ENCODE measurements at places on chromosomes 1 and 21.

GRCh38 chr1:58917436-58917835 lies 133.6 kb upstream of the JUN start:
- DNase-seq, result no peak

- no peak for DNase-seq
Observed at GRCh38 chr1:192737306-192737705, 71.5 kb upstream of the RGS2 start.

- DNase-seq, result no peak
Observed at GRCh38 chr1:185957441-185958363, 223.5 kb downstream of the HMCN1 start.

DNA sequence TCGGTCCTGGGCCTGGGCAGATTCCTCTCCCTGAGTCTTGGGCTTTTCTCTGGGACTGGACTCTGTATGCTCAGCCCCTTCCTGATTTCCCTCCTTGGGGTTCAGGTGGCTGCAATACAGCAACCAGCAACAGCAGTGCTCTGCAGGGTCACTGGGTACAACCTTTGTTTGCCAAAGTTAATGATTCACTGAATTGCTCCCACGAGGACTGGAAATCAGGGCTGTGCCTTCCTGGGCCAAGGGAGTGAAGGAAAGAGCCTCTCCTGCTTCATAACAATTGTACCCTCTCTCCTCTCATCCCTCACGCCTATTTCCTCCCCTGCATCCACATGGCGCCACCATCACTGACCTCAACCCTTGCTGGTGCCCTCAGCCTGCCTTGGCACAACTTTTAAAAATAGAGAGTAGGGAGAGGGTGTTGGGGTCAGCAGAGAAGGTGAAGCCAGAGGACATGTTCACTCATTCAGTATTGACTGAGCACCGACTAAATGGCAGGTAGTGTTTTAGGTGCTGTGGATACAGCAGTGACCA lies 52.8 kb upstream of the GOLT1A start:
- no peak for DNase-seq

DNA sequence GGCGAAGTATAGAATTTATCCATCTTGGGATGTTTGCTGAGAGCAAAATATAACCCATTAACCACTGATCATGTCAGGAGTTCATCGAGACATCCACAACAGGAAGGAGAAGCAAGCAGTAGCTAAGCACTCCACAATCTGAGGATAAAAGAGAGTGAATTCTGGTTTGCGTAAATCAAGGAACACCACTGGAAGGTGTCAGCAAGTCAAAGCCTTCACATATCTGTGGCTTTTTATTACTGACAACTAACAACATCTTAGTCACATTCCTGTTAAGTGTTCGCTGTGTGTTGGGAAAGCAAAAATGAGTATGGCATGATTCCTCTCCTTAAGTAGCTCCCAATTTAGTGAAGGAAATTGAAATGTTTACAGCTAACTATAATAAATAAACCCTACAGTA lies 44.5 kb upstream of the DARS2 start:
- no peak for DNase-seq

GRCh38 chr1:192973988-192974387 lies 85.2 kb downstream of the UCHL5 start:
- no peak for DNase-seq

DNA sequence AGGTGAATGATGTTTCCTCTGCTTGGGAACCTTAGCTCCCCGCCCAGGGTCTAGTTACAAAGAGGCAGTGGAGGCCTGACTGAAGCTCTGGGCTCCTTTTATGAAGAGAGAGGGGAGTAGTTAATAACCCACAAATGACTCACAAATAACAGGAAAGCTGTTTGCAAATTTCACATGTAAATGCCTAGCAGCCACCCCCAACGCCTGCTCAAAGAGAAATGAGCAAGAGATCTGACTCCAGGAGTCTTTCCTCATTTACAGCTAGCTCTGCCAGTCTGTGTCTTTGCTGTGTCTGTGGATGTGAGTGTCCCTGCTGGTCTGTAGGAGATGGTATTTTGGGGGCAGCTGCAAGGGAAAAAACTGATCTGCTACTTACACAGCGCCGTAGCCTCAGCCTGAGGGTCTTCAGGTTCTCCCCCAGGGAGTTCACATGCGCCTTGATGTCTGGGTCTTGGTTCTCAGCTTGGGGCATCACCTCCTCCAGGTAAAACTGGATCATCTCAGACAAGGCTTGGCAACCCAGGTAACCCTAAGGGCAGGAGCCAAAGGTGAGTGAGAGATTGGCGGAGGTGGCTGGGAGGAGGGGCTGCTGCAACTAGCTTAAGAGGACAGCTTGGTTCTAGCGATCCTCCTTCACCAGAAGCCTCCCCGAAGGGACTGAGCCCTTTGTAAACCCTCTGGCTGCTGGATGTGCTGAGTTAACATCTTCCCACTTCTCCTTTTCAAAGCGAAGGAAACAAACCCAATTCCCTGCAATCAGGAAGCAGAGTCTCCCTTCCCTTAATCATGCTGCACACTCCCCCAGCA lies at the start of gene IL19:
TSS of gene IL19 (plus strand) at position 243 of the 807 bp plus-strand sequence. CDS start 65,890 bp downstream, outside the sequence.
- DNase-seq, result no peak

- no peak for DNase-seq
Observed at GRCh38 chr1:90317628-90318027, 322.7 kb downstream of the ZNF326 start.

DNA sequence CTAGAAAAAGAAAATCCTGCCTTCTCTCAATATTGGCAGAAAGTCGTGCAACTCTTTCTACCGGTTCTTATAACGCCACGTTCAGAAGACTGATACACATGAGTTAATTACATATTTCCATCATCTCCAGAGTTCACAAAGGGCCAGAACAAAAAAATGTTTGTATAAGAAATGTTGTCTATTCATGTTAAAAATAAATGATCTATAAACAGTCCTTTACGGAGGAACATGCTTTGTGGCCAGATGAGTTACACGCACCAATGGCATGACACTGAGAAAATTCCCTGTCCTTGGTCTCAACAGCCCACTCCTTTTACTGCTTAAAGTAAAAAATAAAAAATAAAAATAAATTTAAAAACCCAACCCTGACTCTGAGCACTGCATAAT lies 29.5 kb downstream of the C2CD2 start:
- DNase-seq, result no peak

DNA sequence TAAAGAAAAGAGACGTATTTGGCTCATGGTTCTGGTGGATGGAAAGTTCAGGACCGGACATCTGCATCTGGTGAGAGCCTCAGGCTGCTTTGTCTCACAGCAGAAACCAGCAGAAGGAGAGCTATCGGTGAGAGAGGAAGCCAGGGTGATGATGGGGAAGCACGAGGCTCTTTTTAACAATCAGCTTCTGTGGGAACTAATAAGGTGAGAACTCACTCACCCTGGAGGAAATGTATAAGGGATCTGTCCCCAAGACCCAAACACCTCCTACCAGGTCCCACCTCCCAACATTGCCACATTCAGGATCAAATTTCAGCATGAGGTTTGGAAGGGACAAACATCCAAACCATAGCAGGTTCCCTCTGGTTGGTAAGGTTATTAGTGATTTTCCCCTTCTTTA lies 32.8 kb downstream of the ASTN1 start:
- DNase-seq, result no peak

DNA sequence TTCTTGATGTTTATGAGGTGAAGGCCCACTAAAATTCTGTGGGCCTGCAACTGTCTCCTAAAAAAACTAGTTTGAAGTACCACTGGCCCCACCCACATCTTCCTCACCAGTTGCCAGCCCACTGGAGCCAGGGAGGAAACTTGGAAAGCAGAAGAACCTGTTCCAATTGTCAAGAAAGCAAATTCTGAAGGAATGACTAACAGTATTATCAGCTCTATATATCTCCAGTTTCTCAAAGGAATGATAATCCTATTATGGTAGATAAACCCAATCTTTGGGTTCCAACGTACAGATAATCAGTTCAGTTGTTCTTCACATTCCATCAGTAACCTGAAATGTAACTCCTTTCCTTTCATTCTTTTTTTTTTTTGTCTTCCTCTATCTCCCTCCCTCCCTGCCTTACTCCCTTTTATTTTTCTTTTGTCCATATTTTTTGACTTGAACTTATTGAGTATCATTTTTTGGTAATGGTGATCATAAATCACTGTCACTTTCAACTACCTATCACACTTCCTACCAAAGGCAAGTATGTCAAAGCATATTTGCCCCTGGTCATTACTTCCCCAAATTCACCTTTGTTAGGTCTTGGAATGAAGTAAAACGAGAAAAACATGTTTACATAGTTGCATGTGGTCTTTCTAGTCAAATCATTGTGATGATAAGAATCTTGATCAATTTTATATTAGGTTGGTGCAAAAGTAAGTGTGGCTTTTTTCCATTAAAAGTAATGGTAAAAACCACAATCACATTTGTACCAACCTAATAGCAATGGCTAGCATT lies 943.4 kb downstream of the TTLL7 start:
- DNase-seq, result no peak

- no peak for DNase-seq
Observed at GRCh38 chr1:62991152-62991551, 207.2 kb downstream of the ATG4C start.

DNA sequence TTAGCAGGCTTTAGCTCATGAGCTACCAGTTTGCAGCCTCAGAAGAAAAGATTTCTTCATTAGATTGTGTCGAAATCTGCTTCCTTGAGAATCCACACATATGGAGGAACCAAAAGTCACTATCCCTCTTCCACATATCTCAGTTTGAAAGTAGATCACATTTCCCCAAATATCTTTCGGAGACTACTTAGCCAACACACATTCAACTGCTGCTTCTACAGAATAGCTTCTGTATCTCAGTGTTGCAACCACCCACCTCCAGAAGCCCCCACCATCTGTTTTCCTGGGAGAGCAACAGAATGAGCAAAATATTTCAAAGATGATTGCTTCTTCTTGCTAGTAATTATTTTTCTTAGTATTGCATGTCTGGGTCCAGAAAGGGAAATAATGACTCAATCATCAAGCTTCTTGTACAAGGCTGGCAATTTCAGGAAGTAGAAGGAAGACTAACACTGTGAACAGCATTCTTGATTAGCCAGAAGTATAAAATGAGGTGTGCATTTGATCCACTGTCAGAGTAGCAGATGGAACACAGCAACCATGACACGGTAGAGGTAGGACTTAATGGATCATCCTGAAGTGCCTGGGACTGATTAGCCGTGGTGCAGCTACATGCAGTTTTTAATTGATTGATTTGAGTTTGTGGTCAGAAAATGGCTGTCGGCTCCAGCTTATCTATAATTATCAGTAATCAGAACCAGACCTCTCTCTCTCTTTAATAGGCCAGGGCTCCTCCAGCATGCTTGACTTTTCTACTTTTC lies 24.9 kb downstream of the ZC3H11B start:
- DNase-seq, result peak; percentile 15

DNA sequence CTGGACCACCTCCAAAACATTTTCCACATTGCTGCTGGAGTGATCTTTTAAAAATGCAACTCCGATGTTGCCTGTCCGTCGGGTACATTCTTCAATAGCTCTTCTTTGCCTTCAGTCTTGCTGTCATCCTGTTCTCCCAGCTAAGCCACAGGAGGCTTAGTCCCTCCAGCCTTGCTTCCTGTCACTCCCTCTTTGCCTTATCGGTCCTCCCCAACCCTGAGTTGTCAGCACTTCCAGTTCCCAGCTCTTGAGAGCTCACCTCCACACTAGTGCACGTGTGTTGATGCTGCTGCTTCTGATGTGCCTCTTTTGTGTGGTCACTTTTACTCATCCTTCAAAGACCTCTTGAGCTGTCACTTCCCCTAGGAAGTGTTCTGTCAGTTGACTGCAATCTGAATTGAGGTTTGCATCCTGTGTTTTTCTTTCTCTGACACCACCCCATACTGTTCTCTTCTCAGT lies 15.3 kb downstream of the UCK2 start:
- DNase-seq, result peak; percentile 30

DNA sequence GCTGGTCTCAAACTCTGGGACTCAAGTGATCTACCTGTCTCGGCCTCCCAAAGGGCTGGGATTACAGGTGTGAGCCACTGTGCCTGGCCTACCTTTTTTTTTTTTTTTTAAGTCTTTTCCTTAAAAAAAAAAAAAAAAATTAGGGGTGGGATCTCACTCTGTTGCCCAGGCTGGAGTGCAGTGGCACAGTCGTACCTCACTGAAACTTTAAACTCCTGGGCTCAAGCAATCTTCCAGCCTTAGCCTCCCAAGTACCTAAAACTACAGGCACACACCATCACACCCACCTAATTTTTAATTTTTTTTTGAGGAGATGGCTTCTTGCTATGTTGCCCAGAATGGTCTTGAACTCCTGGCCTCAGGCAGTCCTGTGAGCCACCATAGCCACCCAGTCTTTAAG lies 38.5 kb downstream of the RNF2 start:
- no peak for DNase-seq

DNA sequence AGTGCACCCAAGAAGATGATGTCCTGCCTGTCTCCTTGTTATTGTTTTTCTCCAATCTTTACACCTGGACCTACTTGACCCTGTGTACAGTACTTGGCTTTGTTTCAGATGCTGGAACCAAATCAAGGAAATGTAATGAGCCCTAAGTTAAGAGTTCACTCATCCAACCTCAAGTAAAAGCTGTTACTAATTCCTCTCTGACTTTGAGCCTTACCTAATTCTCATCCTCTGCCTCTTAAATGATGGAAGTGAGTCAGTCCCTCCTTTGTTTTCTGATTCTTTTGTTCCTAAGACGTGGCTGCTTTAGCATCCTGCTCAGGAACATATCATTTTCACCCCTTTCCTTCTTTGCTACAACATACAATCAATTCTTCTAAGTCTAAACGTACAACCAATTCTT lies 15.3 kb upstream of the PLA2G4A start:
- peak; percentile 55 for DNase-seq

GRCh38 chr1:171984262-171984661 lies 143.0 kb downstream of the DNM3 start:
- no peak for DNase-seq

DNA sequence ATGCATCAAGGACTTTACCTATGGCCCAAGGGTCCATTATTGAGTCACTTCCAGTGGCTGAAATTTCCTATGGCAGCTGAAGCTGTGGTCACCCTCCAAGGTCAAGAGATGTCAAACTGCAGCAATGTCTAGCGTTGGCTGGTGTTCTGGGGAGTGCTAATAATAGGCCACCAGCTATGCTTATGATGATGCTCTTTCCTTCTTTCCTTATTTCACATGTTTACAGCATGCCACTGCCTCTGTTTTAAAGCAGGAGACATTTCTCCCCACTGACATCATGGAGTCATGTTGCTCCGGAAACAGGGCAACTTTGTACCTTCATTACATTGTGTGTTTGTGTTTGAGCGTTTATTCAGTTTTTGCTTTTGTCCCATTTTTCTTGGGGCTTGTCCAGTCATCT lies 62.6 kb upstream of the CYYR1 start:
- DNase-seq, result no peak

- no peak for DNase-seq
Observed at GRCh38 chr1:36614571-36614970, 131.9 kb upstream of the CSF3R start.

GRCh38 chr1:166947398-166948043 lies 27.8 kb downstream of the ILDR2 start:
- DNase-seq, result peak; percentile 41

- peak; percentile 12 for DNase-seq
Observed at GRCh38 chr1:35097224-35097623, 18.0 kb downstream of the ZMYM1 start.

GRCh38 chr1:154115180-154115579 lies 39.7 kb downstream of the NUP210L start:
- no peak for DNase-seq

DNA sequence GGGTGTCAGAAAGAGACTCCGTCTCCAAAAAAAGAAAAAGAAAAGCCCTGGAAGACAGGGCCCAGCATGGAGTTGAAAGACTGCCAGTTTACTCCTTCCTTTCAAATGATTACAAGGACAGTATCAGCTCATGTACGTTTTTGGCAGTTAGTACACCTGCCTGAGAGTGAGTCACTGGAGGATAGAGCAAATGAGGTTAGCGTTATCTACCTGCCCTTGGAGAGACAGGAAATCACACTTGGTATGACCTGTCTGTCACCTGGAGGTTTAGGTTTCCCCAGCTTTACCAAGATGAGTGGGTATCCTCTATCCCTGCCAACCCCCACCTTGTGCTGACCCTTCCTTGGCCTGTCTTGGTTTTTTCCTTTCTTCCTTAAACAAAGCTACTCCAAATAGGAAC lies 96.8 kb upstream of the BMP8A start:
- DNase-seq, result peak; percentile 31

All from dermis blood vessel endothelial cell (primary cell).